ENCODE measurements at places on chromosomes 3 and 15.

- DNase-seq: no peak
These were observed 33.8 kb upstream of the COPB2 start for GRCh38 chr3:139423232-139423631.

- DNase-seq: no peak
These were observed 271.5 kb upstream of the COL8A1 start for GRCh38 chr3:99366663-99367429.

DNA sequence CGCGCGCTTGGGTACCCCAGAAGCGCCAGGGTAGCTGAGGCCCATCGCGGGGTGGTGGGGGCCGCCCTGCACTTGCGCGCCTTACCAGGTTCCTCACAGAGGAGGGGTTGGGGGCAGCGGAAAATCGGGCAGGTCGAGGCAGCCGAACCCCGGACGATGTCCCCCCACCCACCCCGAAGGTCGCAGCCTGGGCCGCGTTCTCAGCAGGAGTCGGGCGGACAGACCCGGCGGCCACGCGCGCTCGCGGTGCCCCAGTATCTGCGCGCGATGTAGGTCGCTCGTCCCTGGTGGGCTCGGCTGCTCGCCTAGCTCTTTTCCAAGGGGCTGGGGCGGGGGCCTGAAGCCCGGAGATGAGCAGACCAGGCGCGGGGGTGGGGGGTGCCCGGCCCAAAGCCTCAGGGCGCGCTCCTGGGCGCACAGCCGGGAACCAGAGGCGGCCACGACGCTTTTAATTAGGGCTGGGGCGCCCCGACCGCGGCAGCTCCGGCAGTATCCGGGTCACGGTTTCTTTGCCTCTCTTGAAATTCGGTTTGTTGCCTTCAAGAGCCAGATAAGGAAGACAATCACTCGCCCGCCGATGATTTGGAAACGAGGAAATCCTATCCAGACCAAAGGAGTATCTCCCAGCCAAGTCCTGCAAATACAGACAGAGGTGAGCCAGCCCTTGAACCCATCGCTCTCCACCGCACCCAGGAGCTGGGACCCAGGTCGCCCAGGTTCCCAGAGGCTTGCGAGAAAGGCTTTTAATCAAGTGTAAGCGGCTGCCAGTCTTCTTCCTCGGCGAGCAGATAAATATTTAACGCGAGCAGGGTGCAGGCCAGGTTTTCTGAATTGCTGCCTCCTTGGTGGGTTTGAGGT is 4.6 kb downstream of the SKOR1 start:
- no peak for DNase-seq

DNA sequence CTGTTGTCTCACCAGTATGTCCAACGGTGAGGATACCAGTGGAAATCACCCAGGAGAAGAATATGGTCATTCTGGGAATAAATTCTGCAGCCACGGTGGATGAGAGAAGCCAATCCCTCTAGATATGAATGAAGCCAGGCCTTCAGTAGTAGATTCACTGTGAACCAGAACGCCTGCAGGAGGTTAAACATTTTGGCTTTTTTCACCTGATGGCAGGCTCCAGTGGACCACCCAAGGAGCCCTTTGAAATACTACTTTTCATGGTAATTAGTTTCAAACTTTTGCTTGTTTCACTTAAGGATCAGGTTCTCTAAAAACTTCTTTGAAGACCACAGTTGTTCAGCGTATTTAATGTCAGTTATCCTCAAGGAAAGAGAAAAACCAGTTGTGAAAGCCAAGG is 353.4 kb downstream of the RORA start:
- no peak for DNase-seq

GRCh38 chr3:38005076-38006020 is 14.8 kb downstream of the VILL start:
- DNase-seq: no peak

GRCh38 chr3:179182902-179183301 is 34.7 kb downstream of the PIK3CA start:
- DNase-seq: no peak

DNA sequence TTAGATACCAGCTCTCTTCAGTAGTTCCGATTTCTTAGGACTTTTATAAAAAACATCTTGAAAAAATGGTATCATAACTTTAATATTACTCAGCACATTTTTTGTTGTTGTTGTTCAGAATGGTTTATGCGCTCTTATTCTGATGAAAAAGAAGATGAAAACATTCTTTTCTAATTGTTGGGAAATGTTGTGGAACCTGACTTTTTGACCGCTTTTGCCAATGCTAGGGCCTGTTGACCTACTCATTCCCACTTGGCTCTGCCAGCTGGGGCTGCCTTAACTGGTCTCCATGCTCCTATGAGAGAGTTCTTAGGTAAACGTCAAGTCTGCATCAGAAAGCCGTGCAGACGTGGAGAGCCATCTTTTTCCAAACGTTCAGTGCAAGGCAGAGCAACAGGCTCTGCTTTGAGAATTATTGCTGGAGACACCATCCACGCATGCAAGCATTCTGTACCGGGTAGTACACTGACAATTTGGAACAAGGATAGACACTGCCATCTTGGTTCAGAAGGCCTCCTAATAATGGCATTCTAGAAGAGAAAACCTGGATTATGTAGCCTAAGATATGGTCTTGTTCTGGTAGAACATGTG is 176.8 kb downstream of the GHSR start:
- DNase-seq: no peak

DNA sequence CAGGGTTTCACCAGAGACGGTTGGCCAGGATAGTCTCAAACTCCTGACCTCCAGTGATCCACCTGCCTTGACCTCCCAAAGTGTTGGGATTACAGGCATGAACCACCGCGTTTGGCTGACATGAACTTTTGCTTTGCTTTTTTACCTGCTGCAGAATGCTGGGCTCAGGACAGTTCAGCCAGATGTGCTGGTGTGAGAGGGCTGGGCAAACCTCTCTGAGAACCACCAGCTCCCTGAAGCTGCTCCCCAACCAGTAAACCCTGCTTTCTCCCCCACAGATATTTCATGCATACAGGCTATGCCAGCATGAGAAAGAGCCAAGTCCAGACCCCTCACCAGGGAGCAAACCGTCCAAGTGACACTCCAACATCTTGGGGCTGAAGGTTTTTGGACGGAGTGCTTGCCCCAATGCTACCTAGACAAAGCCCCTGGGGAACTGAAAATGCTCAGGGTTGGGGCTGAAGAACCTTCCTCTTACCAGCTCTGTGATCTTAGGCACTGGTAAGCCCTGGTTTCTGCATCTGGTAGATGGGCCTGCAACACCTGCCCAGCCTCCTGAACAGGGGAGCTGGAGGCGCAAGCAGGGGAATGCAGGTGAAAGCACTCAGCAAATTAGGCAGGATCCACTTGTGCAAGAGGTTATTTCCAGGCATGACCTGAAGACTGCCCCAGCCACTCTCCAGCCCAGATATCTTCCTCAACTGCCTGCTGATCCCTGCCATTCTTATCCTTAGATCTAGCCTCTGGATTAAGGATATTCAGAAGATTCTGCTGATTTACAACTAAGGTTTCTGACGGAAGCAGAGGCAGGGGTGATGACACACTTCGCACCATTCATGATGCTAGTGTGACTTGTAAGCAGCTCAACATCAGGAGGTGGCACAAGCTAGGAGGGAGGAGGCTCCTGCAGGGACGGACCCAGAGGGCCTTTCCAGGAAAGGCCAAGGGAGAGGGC is 78.8 kb downstream of the TLE3 start:
- no peak for DNase-seq

DNA sequence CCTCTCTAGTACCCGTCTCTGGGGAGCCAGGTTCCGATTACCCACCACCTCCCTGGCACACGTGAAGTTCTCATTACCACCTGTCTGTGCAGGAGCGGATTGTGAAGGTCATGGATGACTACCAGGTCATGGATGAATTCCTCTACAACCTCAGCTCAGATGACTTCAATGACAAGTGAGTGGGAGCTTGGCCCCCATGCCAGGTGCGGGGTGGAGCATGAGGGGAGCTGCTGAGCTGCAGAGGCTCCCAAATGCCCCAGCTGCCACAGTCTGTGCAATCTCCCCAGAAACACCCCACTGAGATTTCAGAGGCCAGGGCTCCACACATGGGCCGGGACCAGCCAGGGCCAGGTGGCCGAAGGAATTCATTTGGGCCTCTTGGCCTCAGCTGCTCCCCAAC is 34.3 kb downstream of the DNAH1 start:
- no peak for DNase-seq

- DNase-seq: no peak
These were observed 24.0 kb downstream of the PLA2G4B start for GRCh38 chr15:41862515-41863116.

DNA sequence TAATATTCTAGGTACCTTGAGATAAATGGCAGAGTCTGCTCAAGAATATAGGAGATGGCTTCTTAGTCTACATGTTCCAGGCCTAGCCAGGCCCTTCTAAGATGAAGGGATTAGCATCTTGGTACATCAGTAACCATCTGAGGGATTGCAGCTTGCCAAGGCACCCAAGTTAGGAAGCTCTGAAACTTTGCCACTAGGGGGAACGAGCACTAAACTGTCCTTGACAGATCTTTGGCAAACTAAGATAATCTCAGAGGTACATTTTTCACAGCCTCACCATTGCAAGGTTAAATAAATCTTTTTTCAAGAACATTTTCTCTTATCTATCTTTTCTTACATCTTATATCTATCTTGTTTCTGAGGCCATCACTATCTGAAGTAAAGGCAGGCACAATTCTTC is 351.2 kb downstream of the RAP2B start:
- no peak for DNase-seq

DNA sequence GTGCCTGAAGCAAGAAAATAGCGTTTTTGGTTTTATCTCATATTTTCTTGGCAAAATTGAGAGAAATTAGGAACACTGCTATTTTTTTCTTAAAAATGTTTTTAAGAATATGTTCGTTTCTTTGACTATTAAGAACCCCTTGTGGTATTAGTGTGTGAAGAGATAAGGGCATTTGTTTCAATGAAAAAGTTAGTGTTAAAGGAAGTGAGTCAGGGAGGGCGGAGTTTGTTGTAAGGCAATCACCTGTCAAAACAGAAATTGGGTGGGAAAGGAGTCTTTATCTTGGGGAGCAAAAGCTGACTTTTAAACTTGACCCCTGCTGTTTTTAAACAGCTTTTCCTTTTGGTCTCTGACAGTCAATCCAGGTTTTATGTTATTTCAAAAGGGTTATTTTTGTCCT is 4.2 kb downstream of the RAP2B start:
- peak; percentile 47 for DNase-seq

DNA sequence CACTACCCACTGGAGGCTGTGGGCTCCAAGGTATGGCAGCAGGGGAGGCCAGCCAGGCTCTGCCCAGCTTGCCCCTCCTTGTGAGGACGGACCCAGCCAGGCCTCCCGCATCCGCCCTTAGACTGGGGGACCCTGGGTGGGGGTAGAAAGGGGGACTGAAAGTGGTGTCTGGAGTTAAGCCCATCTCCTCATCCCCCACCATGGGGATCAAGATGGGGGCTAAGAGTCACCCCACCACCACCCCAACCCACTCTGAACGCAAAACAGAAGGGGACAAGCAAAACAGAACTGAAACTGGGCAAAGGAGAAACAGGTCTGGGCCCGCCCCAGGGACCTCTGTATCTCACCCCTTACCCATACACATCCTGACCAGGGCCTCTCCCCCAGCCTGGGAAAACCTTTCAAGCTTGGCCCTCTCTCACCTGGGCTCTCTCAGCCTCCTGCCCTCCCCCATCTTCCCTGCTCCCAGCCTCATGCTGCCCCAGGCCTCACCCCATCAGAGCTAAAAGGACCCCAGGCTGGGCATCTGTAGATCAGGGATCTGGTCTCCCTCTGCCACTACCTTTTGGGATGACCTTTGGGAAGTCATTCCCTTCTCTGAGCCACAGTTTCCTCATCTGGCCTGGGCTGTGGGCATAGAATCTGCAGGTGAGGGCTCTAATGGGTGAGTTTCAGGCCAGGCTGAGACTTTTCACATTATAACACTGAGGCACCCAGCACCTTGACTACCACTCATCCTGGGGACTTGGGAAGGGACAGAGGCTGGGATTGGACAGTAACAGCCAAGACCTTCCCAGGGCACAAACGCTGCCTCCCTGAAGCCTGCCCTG is 30.0 kb upstream of the CYP11A1 start:
- DNase-seq: no peak

DNA sequence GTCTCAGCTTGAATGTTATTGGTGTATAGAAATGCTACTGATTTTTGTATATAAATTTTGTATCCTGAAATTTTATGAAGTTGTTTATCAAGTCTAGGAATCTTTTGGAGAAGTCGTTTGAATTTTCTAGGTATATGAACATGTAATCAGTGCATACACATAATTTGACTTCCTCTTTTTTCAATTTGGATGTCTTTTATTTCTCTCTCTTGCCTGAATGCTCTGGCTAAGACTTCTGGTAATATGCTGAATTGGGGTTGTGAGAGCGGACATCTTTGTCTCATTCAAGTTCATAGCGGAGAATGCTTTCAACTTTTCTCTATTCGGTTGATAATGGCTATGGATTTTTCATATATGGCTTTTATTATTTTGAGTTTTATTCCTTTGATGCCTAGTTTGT is 100.9 kb upstream of the MCTP2 start:
- no peak for DNase-seq

GRCh38 chr15:56757875-56758274 is 24.6 kb upstream of the ZNF280D start:
- no peak for DNase-seq

- no peak for DNase-seq
These were observed 122.6 kb downstream of the OSBPL10 start for GRCh38 chr3:31858439-31858838.

DNA sequence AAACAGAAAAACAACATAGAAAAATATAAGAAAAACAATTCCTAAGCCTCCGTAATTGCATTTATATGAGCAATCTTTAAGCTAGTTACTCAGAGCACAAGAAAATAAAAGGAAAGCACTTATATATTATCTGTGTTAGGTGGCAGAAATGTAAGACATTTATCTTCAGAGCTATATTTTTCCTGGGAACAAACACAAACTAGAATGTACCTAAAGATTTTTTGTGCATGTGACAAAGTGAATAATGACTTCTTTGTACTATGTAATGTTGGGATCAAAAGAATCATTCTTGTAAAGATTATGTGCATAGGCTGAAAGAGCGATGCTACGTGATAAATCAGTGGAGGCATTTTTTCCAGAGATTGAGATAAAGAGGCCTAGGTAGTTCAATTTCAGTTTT is 111.3 kb upstream of the GMNC start:
- DNase-seq: no peak

- DNase-seq: no peak
These were observed 220.6 kb upstream of the SGO1 start for GRCh38 chr3:20406611-20407011.

DNA sequence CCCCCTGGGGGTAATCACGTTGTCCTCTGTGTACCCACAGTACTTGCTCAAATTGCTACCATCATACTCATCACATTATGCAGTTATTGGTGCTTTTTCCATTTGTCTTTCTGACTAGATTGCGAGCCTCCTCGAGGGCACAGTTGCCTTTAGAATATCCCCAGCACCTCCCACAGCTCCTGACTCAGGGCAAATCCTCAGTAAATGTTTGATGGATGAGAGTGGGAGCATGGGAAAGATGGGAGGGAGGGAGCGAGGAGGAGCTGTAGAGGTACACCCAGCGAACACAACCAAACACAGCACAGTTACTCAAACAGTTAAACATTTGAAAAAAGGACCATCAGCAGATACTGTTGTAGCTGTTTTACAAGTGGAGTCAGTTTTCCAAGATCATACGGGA is 27.9 kb downstream of the SIDT1 start:
- DNase-seq: no peak

Measured in glomerular endothelial cell (primary cell).